ENCODE measurements at places on chromosomes 3 and 15.

DNA sequence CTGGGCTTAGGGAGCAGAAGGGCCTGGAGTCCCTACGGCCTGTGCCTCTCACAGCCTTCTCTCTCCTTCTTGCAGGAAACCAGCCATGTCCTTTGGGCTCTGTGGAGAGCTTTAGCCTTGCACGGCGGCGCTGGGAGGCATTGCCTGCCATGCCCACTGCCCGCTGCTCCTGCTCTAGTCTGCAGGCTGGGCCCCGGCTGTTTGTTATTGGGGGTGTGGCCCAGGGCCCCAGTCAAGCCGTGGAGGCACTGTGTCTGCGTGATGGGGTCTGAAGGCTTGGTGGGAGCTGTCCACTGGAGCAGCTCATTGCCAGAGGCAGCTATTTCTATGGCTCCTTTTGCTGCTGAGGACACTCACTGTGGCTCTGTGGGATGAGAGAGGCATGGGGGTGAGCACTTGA lies 4.1 kb downstream of the KLHDC8B start:
- no peak for DNase-seq

DNA sequence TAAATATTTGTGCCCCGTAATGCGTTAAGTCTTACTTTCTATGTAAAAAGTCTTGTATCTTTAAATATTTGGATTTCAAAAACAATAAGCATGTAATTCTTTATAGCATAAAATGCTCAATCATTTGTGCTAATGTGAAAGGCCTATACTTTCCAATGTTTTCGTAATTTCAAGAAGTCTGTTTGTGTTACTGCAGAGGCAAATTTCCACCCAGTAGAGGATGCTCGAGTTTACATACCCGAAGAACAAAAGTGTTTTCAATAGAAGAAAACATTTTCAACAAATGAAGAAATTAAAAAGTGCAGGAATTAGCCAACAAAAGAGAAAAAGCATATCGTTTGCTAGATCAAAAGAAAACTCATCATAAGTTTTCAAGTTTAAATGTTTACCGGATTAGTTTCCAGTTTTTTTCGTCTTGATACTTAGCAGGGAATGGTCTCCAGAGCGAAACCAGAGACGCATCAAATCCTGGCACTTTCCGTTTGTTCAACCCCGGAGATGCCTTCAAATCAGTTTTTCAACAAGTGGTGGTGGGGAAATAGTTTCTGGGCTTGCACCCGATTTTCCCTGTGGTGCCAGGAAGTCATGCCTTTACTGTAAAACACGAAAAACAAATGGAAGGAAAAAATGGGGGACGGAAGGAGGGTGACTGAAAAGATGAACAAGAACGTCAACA lies 1.0 kb downstream of the CGGBP1 start:
- no peak for DNase-seq

GRCh38 chr15:98280284-98280975 lies 319.9 kb downstream of the ARRDC4 start:
- DNase-seq, result no peak

- no peak for DNase-seq
Measured at GRCh38 chr15:63256433-63257274, 20.8 kb upstream of the APH1B start.

DNA sequence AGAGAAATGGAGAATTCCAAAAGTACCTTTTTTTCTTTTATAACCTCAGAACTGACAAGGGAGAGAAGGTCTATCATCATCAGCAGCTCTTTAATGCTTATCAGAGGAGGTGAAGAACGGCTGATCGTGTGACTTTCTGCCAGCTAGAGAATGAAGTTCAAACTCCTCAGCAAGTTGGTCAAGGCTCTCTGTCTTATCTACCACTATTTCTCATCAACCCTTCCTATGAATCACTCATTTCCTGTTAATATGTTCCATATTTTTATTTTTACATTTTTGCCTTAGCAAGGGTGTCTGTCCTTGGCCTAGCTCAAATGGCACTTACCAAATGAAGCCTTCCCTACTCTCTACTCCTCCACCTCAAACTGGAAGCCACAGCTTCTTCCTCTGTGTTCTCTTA lies 73.1 kb upstream of the TSPAN3 start:
- no peak for DNase-seq

DNA sequence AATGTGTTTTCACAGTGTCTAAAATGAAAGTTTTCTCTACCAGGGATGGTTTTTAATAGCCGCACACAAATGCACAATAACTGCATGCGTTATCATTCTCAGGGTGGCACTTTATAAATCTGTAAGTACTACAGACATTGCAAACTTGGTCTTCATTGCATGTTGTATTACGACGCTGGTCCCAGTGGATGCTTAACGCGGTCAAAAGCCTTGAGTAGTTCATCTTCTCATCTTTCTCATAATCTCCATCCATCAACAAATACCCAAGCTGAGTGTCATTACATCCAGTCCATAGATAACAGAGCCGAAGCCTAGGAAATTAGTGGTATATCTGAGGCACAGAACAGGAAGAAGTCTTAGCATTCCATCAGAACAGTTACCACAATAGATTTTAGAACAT lies 72.6 kb downstream of the USF3 start:
- no peak for DNase-seq

- no peak for DNase-seq
Measured at GRCh38 chr3:49683162-49683561, 6.1 kb downstream of the MST1 start.

DNA sequence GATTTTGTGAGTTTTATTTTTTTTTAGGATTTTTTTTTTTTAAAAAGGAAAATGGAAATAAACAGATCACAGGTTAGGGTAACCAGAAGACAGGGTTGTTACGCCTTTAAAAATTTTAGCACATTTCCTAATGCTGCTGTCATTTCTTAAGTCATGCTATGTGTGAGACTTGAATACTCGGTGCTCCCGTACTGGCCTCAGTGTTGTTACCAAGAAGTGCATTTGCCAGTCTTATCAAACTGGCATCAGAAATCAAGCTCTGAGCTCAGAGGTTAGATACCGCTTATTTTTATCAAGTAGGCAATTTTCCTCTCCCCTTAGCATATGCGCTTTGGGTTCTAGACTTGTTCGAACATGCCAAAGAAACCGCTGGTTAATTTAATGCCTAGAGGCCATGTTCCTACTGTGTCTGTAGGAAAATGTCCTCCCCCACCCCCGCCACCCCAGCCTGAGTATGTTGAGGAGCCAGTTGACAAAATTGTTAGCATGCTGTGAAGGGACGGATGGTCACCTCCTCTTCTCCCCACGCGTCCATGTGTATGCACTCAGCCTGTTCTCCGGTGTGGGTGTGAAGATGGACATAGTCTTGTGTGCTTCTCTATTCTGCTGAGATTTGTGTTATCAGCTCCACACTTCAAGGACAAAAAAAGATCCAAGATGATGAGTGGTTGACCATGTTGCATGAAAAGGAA lies 88.9 kb downstream of the ITPR1 start:
- DNase-seq, result no peak

DNA sequence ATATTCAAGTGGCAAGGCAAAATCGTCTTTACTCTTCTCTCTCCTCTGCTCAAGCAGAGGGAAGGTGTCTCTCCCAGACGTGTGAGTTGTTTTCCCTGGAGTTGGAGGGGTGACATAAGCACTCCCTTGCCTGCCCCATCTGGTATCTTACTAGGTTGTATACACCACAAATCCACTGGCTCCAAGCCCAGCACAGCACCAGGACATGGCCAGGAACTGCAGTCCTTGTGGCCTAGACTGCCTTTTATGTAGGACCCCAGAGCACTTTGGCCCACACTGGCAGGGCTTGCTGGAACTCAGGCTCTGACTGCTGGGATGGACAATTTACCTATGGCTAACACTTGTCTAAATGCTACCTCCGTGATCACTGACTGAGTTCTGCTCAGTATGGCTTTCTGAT lies 34.0 kb downstream of the DZIP3 start:
- DNase-seq, result no peak

DNA sequence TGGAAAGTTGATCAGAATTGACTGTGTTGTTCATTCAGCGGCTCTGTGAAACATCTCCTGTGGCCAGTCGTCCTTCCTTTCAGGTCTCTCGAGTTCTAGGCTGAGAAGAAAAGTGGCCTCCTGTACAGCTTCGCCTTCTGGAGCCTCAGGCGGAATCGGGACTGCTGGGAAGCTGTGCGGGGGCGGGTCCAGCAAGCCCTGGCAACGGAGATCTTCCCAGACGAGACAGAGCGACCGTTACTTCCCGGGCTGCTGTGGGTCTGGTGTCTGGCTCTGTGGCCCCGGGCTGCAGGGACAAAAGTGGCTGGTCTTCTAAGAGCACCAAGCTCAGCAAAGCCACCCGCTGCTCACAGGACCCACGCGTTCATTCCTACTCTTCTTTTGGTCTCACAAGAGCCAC lies 88.6 kb upstream of the CACNA2D3 start:
- no peak for DNase-seq

DNA sequence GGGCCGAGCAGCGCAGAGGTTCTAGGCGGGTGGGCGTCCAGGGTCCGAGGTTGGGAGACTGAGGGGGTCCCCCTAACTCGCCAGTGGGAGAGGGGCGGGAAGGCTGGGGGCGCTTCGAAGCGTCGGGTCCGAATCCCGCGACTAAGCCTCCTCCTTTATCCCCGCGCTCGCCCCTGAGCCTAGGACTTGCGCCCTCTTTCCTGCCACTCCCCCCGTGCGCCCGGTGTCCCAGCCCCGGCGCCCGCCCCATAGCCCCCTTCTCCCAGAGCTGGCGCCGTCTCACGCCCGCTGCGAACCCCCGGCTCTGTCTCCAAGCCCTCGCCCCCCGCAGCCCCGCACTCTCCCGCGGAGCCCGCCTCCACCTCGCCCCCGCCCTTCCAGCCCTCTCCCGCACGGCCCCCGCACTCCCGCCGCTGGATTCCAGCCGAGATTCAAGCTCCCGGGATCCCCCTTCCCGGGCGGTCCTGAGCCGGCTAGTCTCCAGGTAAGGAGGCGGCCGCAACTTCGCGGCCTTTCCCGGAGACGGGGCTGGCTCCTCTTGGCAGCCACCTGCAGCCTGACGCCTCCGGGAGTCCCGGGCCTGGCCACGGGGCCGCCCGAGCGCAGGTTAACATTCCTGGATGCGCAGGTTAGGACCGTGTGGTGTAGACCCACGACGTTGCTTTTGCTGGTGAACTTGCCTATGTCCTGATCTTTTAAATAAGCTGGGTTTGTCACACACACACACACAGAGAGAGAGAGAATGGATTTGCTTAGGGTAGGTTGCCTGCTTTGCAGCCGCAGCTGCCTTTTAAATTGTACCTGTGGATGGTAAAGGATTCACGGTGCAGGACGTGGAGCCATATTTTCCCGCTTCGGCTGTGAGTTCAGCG lies 563 bp downstream of the PXYLP1 start:
- DNase-seq, result peak; percentile 35

- no peak for DNase-seq
Measured at GRCh38 chr15:34812369-34812768, 17.0 kb upstream of the ACTC1 start.

- no peak for DNase-seq
Measured at GRCh38 chr15:77143191-77143590, 72.3 kb upstream of the TSPAN3 start.

DNA sequence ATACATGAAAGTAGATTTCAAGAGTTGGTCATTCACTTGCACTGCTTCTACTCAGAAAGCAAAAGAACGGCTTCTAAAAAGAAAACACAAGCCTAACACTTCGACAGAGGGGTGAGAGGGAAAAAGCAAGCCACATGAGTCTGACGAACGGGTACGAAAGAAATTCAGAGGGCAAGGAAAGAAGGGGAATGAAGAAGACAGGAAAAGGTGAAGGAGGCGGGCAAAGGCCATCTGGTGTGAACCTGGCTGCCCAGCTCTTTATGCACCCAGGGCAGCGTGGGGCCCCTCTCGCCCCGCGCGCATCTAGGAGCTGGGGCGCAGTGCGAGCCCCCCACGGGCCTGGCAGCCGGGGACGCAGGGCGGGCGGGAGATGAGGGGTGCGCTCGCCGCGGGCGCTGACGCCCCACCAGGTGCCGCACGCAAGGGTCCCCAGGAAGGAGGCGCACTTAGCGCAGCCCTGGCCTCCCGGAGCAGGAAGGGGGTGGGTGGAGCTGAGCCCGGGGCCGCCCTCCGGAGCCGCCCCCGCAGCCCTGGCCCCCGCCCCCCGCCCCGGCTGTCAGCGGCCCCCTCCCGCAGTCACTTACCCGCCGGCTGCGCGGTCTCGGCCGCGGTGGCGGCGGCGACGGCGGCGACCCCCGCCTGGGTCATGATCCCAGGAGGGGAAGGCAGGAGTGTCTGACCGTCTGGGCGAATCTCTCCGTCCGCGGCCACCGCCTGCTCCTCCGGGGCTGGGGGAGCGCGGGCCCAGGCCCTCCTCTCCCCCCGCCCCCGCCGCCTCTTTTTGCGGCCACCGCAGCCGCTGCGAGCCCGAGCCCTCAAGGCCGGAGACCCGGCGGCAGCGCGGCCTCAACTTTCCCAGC lies at the start of gene USF3:
Gene USF3 (minus strand): TSS at position 857 of the 860 bp plus-strand sequence. CDS start 21,764 bp downstream, outside the sequence.
- peak; percentile 89 for DNase-seq

GRCh38 chr15:86526938-86527690 lies 447.4 kb downstream of the AGBL1 start:
- DNase-seq, result no peak

- DNase-seq, result no peak
Measured at GRCh38 chr3:81249540-81250029, 511.9 kb downstream of the GBE1 start.

- DNase-seq, result no peak
Measured at GRCh38 chr3:181885868-181886630, 174.3 kb downstream of the SOX2 start.

DNA sequence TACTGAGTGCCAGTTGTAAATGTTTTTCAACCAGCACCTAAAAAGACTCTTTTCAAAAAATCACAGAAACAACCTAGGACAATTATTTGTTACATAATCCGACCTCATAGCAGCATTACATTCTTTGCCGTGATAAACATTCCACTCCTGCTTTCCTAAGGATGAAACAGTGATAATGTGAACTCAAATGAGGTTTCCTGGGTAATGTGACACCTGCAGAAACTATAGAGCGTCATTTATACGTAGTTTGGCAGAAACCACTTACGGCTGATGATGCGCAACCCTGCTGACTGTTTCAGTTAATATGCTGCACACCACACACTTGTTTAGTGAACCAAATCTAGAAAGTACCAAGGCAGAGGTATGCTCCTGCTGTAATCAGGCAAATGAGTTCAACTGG lies 55.8 kb downstream of the SEMA6D start:
- DNase-seq, result no peak

- peak; percentile 19 for DNase-seq
Measured at GRCh38 chr3:105594219-105594618, 227.5 kb downstream of the ALCAM start.
